NCI-H1694 treated with DMSO at 0.1 percent for 48 hours (cell line): ENCODE measurements at places on chromosomes 3 and 15.

DNA sequence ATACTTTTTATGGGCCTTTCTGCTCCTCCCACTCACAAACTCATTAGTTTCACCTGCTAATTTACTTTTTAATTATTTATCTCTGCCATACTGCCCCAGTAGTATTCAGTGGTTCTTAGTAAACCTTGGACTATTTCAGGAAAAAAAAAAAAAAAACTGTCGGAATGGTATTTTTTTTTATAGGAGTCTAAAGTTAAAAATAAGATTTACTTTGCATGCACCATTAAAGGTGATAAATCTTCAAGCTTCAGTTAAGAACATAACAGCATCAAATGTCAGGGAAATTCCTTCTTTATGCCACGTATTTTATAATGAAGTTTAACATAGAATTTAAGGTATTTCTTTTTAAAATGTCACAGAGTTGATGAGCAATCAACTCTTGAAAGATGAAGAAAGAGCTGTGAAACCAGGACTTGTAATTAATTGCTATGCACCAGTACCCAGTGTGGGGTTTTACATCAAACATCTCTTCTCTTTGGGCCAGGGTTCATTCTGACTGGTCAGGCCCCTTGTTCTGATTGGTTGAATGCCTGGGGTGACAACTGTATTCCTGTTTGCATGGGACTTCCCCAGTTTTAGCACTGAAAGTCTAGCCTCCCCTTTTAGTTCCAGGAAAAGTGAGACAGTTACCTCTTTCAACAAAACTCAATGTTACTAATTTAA lies 40.3 kb upstream of the PTPRG start:
- DNase-seq: no peak

DNA sequence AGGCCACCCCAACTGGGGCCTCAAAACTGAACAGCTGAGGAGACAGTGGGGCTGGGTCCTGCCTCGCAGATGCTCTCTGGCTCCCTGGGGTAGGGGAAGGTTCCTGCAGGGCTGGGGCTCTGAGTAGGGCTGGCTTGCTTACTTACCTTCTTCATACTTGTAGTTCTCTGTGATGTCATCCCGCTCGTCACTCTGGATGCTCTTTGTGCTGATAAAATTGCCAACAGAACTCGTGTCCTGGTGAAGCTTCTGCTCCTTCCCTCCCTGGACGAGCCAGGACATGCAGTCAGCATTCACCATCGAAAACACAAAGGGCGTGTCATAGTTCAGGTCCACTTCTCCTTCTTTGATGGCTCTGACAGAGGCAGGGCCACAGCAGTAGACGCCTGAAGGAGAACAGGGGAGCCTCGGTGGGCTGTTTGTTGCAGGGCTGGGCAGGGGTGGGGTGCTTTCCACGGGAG lies 17.9 kb upstream of the EPB42 start:
- no peak for DNase-seq

DNA sequence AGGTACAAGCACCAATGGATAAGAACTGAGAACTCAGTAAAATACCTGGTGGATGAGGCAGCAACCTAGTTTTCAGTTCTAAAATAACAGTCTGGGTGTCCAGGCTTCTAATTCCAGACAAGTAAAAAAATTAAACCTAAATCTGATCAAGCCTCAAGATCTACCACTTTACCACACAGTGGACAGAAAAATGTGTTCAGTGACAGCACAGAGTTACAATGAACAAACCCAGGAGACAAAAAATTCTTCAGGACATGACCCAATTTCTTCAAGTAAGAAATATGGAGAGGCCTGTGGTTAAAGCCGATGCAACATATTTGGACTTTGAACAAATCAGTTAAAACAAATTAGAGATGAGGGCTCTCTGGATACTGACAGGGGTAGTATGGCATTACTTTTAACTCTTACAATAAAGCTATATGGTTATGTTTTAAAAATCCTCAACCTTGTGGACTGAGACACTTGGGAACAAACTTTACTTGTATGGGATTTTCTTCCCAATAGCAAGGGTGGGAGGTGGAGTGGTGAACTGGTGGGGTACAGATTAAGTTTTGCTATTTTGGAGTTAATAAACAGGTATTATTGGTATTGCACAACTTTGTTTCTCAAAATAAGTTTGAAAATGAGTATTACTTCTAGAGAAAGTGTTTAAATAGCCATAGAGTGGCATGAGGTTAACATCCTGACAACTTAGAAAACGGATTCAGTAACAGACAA lies 14.2 kb downstream of the CCNL1 start:
- DNase-seq: no peak

GRCh38 chr3:145070795-145071194 lies 1090.2 kb downstream of the PLOD2 start:
- DNase-seq: no peak

DNA sequence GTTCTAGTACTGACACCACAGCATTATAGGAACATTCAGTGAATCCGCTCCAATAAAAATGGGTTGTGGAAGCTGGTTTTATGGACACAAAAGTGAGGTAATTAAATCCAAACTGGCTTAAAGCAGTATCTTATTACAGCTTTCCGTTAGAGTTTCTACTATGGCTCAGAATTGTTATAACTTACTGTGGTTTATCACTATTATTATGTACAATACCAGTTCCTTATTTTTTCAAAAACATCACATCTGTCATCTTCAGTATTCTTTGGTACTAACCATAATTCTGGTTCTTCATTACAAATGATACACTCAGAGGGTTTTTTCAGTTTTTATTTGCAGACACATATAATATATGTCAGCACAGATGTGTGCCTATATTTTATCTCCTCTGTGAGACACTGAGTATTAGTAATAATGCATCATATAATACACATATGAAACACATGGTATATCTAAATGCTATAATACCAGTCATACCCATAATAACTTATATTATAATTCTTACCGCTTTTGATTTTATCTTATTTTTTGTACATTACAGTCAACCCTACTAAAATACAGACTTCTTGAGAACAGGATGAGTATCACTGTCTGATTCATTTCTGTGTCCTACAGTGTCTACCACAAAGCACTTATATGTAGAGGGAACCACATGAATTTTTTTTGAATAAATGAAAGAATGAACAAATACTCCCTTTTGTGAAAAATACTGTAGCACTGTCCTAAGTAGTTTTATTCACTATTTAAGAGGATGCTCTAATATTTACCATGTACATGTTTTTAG lies 39.0 kb downstream of the CMSS1 start:
- DNase-seq: no peak

DNA sequence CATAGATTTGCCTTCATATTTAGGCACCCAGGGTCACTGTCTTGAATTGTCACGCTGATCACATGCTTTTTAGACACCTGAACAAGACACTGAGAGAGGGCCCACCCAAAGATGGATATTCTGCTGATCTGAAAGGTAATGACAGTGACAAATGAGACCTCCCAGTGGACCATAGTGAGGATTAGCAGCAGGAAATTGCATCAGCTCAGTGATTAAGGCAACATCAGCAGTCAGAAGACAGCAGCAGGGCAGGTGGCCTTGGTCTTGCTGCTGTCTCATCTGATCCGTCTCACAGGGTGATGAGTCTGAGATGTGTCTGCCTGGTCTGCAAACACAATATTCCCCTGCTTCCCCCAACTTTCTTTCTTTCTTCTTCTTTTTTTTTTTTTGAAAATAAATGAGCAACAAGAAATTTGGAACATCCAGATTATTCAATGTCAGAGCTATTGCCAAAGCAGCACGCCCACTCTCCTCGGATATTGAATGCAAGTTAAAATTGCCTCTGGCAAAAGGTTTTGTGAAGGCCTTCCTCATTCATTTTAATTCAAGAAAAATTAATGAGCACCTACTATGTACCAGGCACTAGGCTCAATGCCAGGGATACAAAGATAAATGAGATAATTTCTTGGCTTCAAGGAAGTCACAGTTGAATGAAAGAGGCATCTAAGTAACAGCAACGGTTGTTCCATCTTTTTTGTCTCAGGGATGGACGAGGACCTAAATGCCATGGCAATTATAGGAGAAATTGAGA lies 14.1 kb downstream of the OTOL1 start:
- no peak for DNase-seq
